Stimulated activated CD4-positive, alpha-beta T cell treated with anti-CD3 and anti-CD28 coated beads, Interleukin-1b, Interleukin-23, amount 100 ng/mL, for 1 hour (primary cell): ENCODE measurements at places on chromosomes 1 and 21.

- DNase-seq: no peak
These were observed 26.5 kb upstream of the SLC35A3 start for GRCh38 chr1:99943223-99943794.

DNA sequence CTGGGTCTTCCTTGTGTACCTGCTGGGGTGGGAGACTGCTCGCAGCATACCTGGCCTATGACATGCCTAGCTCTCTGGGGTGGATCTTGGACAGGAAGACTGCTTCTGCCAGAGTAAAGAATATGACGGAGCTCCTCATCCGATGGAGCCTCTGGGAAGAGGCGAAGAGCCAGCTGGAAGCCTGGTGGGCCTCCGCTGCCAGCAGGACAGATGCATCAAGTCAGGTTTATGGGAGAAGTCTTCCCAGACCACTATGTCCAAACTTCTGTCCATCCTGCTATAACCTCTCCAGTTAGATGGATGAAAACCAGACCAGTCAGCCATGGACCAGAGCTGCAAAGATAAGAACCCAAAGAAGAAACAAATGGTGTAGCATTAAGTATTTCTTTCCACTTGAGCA is 27.7 kb upstream of the NGF start:
- no peak for DNase-seq

GRCh38 chr1:36608272-36608671 is 125.6 kb upstream of the CSF3R start:
- no peak for DNase-seq

DNA sequence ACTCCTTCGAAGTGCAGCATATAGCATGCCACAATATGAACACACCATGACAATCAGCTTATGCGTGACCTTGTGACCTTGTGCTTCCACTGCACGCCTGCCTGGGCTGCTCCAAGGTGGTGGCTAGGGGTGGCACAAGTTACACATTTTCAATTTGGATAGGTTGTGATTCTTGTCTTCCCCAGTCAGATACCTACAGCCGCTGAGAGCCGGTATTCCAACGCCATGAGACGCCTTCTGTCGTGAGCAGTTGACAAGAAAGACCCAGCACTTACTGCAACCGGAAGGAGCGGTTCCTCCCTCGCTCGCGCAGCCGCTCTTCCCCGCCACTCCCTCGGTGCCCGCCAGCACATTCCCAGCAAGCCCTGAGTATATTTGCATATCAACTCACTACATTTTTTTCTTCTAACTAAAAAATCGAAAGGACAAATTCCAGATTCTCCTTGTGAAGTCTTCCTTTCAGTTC is 359 bp upstream of the RNU11 start:
- peak; percentile 73 for DNase-seq

GRCh38 chr21:26351661-26352060 is 181.1 kb upstream of the APP start:
- no peak for DNase-seq

- DNase-seq: no peak
These were observed 22.1 kb downstream of the NME7 start for GRCh38 chr1:169345511-169345910.

GRCh38 chr1:9196129-9197040 is 38.2 kb upstream of the H6PD start:
- peak; percentile 37 for DNase-seq

- no peak for DNase-seq
These were observed 731 bp downstream of the TRIM11 start for GRCh38 chr1:228405979-228406228.

- DNase-seq: no peak
These were observed 26.6 kb upstream of the RWDD3 start for GRCh38 chr1:95207223-95207935.

DNA sequence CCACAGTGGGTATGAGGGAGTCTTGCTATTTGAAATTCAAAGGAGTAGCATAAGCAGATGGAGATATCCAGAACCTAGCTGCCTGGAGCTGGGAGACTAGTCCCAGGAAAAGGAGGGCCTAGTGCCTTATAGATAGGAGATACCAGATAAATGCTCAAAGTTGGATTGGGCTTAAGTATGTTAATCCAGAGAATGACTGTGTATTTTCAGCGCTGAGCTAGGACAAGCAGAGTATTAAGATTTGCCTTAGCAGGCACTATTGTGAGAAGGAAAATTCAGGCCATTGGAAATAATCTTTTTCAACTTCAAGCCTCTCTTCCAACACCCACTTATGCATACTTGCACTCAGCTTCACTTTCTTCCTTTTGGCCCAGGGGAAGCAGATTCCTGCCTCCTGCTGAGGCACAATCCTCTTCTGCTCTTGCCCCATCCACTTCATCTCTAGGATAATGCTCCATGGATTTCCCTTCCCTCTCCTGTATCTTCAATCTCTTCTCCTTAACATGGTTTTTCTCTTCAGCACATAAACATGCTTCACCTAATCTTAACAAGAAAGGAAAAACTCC is 21.1 kb downstream of the PIK3C2B start:
- no peak for DNase-seq

GRCh38 chr1:234069760-234070159 is 165.3 kb downstream of the SLC35F3 start:
- DNase-seq: no peak

DNA sequence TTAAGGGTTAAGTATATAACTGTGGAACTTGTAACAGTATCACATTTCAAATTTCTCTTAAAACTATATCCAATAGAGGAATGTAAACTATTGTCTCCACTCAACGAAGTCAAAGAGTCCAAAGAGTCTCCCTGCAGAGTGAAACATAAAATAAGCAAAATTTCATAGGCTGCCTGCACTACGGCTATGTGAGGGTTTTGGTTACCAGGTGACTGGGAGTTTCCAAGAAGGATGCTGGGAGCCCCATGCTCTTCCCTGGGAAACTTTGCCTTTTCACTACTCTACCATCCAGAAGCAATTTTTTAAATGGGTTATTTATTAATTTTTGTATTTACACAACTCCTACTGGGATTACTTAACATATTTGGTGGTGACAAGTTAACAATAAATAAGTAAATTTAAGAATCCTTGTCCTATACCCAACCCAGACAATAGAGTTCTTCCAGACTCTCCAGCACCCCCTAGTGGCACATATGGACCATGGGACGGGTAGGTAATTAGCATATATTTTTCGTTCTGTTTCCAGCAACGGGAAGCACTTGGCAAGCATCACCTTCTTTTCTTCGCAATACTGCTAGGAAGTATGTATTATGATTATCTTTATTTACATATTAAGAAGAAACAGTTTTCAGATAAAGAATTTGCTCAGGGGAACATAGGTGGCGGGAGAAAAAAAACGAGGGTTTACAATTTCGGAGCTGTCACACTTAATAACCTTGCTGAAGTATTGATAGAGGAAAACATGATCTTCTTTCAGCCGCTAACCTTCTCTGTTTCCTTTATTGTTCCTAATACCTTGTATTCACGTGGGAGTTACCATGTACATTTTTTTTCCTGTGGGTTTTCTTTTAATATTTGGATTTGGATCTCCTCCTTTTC is 3.5 kb downstream of the FMO2 start:
- no peak for DNase-seq

DNA sequence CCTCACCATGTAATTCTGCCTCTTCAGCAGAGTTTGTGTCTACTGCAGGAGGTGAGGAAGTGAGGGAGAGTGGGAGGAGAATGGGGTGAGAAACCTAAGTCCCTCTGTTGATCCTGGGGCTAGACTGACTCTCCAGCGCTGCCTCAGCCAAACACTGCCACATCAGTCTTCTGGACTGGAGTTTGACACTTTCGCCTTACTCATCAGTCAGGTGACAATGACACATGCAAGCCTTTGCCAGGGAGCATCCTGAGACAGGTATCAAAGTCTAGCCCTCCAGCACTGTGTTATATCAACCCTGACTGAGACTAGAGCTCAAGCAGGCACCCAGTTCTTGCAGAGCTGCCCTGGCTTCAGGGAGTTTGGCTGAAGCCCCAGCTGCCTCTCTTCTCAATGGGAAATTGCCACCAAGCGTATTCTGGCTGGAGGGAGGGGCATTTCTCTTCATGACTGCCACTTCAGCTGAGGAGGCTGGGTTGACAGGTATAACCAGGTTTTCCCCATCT is 33.3 kb upstream of the SUCO start:
- no peak for DNase-seq

DNA sequence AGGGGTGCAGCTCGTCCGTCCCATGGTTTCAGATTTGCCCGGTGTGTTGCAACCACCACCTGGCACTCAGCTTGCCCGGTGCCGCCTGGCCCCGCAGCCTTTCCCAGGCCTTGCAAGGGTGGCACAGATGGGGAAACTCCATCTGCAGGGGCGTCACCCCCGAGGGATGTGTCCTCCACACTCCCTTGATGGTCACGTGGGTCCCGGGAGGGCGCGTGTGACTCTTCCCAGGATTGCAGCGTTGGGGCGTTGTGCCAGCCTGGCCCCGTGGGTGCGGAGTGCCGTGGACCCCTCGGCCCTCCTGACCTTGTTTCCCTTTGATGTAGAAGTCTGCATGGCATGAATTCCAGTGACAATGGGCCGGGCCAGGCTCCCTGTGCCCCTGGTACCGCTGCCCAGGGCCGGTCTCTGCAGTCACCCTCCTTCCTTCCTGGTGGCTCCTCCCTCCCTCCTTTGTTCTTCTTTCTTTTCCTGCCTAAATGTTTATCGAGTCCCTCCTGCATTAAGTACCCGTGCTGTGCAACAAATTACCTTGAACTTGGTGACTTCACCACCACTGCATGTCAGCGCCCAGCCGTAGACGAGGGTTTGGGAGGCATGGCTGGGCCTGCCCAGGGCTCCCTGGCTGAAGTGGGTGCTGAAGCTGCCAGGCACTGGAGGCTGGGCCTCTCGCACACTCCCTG is 22.9 kb downstream of the RRP1 start:
- no peak for DNase-seq

DNA sequence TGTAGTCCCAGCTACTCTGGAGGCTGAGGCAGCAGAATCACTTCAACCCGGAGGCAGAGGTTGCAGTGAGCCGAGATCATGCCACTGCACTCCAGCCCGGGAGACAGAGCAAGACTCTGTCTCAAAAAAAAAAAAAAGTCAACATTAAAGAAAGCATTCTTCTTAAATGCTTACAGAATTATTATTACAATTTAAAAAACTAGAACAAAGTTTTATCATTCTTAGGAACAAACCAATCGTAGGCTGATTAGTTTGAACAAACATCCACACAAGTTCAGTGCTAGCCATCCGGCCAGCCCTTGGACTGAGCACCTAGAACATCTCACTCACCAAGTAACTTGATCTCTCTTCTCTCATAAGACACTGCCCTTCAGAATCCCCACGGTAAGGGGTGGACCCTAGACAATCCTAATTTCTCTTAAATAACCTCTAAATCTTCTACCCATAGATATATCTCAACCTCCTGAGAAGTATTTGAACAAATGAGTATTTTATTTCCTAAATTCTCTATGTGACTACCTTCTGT is 16.0 kb downstream of the JAK1 start:
- no peak for DNase-seq

DNA sequence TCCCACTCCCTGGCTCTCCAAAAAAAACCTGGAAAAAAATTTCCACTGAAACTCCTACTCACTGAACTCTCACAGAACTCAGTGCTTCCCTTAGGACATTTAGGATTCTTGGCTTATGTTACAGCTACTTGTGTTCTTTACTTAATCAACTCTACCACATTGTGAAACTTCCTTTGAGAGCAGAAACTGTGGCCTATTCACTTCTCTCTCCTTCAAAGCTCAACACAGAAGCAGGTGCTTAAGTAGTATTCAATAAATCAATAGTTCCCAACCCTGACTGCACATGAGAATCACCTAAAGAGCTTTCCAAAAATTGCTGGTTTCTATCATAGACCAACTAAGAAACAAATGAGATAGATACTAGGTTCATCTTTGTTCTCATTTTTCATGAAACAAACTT is 67.9 kb upstream of the DMRTA2 start:
- no peak for DNase-seq

DNA sequence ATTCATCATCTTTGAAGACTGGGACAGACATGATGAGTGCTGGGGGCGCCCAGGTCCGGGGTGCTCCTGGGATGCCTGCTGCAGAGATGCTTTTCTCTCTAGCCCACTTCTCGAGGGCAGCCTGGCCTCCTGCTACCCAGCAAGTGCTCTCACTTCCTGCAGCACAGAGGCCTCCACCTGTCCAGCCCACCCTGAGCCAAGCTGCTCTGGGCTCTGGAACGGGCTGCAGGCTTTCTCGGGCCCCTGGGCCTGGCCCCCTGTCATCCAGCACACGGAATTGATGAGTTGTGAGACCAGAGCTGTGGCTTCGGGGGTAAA is 469.5 kb upstream of the VAMP3 start:
- DNase-seq: no peak

GRCh38 chr1:39385067-39385988 is 106.1 kb upstream of the BMP8A start:
- DNase-seq: no peak

- no peak for DNase-seq
These were observed 17.2 kb upstream of the C2CD2 start for GRCh38 chr21:41970751-41971653.

DNA sequence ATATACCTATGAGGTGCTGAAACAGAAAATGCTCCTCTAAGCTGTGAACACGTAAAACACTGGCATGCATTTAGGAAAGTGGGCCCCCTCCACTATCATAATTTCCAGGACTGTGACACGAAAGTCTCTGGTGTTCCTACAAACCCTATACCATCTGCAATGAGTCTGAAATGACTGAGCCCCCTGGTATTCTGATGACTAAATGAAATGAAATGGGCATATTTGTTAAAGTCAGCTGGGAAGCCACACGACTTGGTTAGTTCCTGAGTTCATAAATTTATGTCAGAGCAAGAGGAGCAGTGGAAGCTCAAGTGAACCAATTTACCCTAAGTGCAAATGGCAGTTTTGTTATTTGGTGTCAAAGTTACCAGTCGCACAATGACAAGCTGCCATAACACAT is 182.3 kb downstream of the KCTD3 start:
- DNase-seq: no peak

GRCh38 chr1:145922266-145922665 is 3.7 kb upstream of the PEX11B start:
- no peak for DNase-seq

DNA sequence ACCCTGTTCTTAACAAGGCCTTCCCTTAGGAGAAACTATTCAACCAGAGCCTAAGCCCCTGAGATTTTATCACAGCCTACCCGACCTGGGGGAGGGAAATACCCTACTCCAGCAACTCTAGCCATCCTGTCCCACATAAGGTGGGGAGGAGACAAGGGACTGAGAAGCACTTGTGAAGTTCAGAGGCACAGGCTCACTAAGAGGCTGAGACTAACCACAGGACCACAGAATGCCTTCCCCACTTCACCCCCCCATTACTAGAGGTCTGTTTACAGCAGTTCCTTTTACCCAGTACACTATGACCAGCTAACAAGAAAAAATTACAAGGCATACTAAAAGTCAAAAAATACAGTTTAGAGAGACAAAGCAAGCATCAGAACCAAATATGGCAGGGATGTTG is 86.8 kb downstream of the TEX35 start:
- no peak for DNase-seq
